ENCODE measurements at places on chromosomes 3 and 15.

DNA sequence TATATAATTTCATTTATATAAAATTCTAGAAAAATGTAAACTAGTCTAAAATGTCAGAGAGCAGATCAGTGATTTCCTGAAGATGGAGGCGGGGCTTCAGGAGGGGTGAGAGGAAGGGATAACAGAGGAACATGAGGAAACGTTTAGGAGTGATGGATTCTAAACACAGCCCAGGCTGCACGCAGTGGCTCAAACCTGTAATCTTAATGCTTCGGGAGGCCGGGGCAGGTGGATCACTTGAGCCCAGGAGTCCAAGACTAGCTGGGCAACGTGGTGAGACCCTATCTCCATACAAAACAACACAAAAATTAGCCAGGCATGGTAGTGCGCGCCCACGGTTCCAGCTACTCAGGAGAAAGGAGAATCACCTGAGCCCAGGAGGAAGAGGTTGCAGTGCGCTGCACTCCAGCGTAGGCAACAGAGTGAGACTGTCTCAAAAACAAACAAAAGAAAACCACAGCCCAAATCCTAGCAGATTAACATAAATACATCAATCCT is 18.0 kb upstream of the IQCF1 start:
- DNase-seq, result no peak

- DNase-seq, result no peak
These were observed 199.3 kb upstream of the TBC1D5 start for GRCh38 chr3:17941766-17942165.

DNA sequence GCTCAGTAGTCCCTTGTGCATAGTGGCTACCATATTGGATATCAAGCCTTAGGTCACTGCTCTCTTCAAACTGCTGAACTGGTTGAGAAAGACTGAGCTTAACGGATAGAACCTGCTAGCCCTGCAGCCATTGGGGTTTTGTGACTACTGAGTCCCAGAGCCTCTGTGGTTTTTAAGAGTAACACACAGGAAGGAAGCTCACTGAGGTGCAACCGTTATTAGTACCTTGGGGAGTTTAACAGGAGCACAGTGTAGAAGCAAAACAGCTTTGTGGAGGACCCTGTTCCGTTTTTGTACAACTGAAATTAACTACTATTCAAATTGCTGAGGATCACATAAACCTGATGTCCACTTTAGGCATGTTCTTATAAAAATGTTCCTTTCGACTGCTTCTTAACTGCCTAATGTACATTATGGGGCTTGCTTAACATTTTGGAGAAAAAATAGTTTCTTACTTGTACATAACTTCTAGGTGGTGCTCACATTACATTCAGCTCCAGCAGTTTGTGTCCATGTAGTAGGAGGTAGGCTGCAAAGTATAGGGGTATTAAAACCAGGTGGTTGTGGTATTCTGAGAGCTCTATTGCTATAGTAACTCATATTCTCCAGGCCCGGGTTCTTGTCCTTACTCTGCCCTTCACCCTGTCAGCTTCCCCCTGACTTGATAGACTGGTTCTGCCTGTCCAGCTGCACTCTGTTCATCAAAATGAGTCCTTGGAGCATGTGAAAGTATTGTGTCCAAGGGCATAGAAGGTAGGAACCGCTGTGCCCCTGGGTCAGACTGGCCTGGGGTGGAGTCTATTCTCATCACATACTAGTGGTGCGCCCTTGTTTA is 17.3 kb downstream of the PXK start:
- no peak for DNase-seq

GRCh38 chr3:9045371-9045770 is 82.1 kb upstream of the RAD18 start:
- no peak for DNase-seq

DNA sequence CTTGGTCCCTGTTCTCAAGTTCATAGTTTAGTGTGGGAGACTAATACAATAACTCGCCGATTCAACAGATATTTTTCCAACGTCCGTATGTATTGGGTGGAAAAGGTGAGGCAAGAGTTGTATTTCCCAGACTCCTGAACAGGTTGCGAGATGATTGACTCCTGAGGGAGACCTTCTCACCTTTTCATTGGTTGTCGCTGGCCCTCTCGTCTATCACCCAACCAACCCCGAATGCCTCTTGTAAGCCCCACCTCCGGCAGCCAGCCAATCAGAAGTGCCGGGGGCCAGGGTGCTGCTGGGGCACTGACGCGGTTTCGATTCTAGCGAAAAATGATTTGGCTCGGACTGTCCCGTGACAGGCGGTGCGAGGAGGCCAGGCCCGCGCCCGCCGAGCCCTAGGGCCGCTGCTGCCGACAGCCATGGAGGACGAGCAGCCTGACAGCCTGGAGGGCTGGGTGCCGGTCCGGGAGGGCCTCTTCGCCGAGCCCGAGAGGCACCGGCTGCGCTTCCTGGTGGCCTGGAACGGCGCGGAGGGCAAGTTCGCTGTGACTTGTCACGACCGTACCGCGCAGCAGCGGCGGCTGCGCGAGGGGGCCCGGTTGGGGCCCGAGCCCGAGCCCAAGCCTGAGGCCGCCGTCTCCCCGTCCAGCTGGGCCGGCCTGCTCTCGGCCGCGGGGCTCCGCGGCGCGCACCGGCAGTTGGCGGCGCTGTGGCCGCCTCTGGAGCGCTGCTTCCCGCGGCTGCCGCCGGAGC is at the start of gene WHAMM:
Gene WHAMM, plus strand, starts transcription at position 321 of the 753 bp plus-strand sequence. Its CDS starts 99 bp downstream, at position 420.
- peak; percentile 95 for DNase-seq

DNA sequence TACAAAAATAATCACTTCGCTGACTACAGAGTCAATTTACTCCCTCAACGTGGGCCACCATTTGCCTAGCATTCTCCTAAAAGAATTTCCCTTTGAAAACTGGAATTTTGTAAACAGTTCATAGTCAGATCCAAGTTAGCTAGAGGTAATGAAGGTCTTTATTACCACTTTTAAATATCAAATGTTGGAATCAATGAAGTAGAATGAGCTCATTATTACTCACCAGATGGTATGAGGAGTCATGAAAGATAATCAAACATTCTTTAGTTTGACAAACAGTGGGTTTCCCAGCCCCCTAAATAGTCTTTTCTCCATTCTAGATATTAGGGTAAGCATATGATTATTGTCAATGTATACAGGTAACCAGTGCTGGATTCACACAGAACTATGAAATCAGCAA is 455.7 kb upstream of the THBS1 start:
- no peak for DNase-seq

GRCh38 chr15:39235084-39235795 is 345.6 kb upstream of the THBS1 start:
- no peak for DNase-seq

- no peak for DNase-seq
These were observed 1078.9 kb downstream of the TUSC7 start for GRCh38 chr3:117788506-117788905.

DNA sequence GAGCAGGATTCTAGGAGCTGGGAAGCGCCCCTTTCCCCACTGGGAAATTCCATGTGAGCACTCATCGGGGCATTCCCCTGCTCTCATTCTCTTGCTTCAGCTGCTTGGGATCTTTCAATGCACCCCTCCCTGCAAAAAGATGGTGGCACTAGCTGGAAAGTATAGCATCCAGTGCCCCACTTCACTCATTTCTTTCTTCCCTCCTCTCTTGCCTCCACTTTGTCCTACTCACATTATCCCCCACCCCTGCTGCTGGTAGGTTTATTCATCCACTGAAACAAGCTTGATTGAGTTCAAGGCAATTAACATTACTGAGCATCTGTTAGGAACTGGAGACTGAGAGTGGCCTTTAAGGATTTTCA is 84.8 kb upstream of the LIMD1 start:
- no peak for DNase-seq

- DNase-seq, result no peak
These were observed 4.1 kb upstream of the EOMES start for GRCh38 chr3:27726240-27726639.

GRCh38 chr3:58222161-58222724 is 11.5 kb upstream of the DNASE1L3 start:
- DNase-seq, result no peak

DNA sequence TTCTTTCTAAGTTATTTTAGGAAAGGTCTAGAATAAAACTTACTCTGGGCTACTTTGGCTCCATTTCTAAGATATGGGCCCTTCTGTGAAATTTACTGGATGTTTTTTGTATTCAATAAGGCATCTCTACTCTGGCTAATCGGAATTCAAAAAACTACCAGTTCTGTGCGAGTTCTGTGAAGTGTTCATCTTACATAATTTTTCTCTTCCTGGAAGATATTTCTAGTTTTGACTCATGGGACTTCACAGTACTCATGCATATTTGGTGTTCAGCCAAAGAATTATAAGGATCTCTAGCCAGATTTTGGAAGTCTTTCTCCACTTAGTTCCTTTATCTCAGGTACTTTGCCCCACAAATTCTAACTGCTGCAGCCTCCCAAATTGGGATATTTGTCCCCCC is 46.4 kb upstream of the MBNL1 start:
- DNase-seq, result no peak

DNA sequence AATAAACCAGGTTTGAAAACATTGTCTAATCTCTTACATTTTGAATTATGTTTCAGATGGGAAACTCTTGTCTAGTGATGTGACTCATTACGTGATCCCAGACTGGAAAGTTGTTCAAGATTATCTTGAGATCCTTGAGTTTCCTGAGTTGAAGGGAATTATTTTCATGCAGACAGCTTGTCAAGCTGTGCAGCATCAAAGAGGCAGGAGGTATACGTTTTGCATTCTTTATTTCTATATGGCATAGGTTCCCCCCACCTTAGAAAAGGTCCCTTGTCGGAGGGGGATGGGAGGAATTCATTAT is 1.5 kb downstream of the DIS3L start:
- DNase-seq, result no peak

GRCh38 chr3:184558726-184559125 is 2.9 kb upstream of the EPHB3 start:
- DNase-seq, result no peak

DNA sequence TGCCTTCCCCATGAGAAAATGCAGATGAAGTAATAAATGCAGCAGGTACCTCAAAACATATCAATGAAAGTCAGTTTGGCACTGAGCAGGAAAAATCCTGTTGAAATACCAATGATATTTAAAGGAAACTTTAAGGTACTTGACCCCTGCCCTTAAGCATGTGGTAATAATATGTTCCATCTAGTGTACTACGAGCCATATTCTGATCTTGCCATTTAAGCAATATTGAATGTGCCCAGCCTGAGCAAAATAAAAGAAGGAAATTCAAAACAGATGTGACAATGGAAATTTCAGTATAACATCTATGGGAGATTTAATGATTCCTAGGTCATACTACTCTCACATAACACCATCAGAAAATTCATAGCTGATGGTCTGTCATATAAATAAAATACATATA is 191.8 kb upstream of the CGNL1 start:
- no peak for DNase-seq

- DNase-seq, result no peak
These were observed 171.2 kb downstream of the KLF13 start for GRCh38 chr15:31497838-31498237.

- no peak for DNase-seq
These were observed 111.2 kb downstream of the GMPS start for GRCh38 chr3:155981669-155982068.

- no peak for DNase-seq
These were observed 64.1 kb downstream of the RSL24D1 start for GRCh38 chr15:55132672-55133071.

DNA sequence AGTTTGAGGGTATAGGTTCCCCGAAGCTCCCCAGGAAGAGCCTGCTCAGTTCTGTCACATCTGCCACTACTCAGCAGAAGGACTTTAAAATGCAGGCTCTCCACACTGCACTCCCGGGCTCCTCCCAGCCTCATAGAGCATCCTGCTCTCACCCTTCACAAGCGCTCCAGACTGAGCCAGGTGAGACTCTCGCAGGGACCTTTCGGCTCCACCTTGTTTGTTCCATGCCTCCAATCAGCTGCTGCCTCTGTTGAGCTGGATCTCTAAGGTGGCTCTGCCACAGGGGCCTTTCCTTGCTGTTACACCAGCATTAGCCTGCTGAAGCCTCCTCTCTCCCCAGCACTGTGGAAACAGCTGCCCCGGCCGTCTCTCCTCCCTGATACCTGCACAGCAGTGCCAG is 56.1 kb downstream of the SLCO3A1 start:
- no peak for DNase-seq

- no peak for DNase-seq
These were observed 195.0 kb downstream of the ZNF621 start for GRCh38 chr3:40719660-40720287.

DNA sequence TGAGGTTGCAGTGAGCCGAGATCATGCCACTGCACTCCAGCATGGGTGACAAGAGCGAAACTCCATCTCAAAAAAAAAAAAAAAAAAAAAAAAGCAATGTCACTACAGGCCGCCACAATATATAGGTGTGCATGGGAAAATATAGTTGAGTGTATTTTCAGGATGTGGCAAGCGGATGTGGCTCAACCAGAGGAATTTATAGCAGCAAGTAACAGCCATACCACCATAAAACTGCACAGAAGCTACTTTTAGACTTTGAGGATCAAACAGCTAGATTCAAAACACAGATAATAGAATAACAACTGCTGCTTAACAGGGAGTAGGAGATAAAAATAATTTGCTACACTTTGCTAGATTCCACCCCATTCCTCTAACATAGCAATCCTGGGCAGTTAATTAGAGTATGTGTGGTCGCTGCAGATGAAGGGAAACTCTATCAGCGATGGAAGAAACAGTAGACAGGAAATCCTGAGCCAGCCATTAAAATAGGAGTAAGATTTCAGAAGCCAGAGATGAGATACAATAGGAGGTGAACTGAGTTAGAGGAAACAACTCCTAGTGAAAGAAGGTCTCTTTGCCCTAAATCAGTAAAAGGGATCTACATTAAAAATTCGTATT is 318.7 kb upstream of the STT3B start:
- no peak for DNase-seq

- DNase-seq, result no peak
These were observed 310.8 kb downstream of the PTPRG start for GRCh38 chr3:61872077-61872706.

DNA sequence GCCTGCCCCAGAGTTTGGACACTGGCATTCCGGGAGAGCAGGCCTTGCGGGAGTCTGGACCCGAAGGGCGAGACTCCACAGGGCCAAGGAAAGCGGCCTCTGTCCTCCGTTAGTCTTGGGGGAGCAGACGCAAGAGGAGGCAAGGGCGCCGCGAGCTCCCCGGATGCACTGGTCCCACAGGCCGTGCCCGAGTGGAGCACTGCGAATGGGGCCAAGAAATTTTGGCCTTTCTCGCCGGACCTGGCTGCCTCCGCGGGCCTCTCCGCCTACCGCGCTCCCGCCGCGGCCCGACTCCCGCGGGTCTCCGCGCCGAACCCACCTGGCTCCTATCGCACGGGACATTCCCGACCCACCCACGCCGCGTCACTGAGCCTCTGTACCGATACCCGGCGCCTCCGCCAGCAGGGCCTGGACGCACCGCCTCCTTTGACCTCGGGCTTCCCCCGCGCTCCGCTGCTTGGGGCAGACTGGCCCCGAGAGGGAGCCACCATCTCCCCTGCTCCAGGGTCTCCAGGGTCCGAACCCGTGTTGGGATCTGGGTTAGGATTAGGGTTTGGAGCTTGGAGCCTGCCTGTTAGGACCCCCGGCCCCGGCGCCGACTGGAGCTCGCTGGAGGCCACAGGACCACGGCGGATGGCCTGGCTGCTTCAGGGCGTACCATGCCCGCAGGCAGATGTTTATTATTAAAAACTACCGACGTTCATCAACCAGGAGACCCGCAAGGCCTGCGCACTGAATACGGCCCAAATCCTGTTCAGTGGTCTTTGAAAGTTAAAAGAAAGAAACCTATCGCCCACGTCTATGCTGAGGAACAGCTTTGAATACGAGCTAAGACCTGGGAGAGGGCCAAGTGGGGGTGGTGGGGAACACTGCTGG is 11.7 kb downstream of the SHOX2 start:
- no peak for DNase-seq

GRCh38 chr3:146554151-146554760 is 9.8 kb upstream of the PLSCR1 start:
- no peak for DNase-seq

GRCh38 chr3:194082743-194083636 is 53.0 kb upstream of the HES1 start:
- no peak for DNase-seq

Data from omental fat pad (tissue), 4 donors.